ENCODE measurements at places on chromosomes 1 and 21.

GRCh38 chr21:36134803-36135390 is at the start of gene CBR3:
TSS of gene CBR3 (plus strand) at chr21:36135079. CDS start at chr21:36135193, 114 bp downstream.
- DNase-seq, result peak; percentile 30

GRCh38 chr1:44251989-44252671 is 38.9 kb downstream of the DMAP1 start:
- DNase-seq, result no peak

- DNase-seq, result no peak
Measured at GRCh38 chr1:17287130-17287776, 20.7 kb upstream of the PADI4 start.

DNA sequence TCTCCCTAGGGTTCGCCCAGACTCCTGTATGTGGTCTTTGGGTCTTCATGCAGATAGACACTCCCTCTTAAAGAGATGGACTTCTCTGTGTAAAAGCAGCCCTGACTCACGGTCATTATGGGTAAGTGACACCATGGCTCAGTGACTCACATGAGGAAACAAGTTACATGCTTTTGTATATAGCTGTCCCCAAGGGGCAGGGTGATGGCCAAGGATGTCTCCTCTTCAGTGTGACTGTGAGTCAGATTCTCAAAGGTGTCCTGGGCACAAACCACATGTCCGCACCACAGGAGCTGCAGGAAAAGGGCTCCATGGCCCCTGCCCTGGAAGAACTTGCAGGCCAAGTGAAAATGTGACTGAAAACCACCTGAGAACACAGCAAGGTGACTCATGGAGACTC is 380.4 kb downstream of the NPHP4 start:
- no peak for DNase-seq

- no peak for DNase-seq
Measured at GRCh38 chr21:35163411-35163810, 114.3 kb upstream of the RUNX1 start.

DNA sequence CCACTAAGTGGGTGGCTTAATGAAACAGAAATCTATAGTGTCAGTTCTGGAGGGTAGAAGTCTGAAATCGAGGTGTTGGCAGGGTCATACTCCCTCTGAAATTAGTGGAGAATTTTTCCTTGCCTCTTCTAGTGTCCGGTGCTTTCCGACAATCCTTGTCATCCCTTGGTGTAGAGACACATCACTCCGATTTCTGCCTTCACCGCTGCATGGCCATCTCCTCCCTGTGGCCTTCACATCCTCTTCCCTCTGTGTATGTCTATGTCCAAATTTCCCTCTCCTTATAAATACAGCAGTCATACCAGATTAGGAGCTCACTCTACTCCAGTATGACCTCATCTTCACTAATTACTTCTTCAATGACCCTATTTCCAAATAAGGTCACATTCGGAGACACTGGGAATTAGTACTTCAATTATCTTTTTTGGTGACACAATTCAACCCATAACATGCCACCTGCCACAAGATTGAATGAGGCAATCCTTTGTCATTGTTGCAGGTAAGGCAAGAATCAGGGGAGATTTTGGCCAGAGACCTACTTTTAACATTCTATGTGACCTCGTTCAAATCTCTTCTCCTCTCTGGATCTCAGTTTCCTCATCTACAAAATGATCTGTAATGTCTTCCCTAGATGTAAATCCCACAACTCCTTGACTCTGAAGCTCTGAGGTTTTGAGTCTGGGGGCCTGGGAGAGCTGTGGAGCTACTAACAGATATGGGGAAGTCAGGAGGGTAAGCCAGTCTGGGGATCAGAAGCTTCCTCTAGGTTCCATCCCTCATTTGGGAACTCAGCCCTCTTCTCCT is 16.1 kb downstream of the NAV1 start:
- DNase-seq, result no peak

GRCh38 chr1:15386164-15386749 is 23.4 kb upstream of the EFHD2 start:
- DNase-seq, result no peak

DNA sequence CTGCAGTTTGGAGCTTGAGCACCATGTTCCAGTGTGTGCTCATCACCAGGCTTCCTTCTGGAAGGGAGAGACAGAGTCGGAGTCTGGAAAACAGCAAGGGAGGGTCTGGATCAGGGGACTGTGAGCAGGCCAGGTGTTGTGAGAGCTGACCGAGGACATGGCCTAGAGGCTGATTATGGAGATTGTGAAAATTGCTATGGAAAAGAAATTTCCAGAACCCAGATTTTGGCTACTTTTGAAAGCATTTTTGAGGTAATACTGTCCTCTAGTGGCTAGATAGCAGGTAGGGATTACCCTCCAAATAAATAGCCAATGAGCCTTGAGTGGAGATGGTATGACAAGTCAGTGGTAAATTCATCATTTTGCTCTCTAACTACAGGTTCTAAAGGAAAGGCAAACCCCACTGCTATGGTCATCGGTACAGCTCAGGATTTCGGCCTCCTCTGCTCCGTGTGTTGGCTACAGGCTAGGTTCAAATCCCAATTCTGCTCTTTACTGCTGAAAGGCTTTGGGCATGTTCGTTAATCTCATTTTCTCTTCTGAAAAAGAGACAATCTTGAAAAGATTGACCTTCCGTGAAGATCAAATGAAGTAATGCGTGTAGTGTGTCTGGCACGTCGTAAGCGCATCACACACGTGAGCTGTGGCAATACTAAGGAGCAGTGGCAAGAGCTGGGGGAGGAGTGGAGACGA is 1.0 kb upstream of the HAO2 start:
- DNase-seq, result peak; percentile 8

DNA sequence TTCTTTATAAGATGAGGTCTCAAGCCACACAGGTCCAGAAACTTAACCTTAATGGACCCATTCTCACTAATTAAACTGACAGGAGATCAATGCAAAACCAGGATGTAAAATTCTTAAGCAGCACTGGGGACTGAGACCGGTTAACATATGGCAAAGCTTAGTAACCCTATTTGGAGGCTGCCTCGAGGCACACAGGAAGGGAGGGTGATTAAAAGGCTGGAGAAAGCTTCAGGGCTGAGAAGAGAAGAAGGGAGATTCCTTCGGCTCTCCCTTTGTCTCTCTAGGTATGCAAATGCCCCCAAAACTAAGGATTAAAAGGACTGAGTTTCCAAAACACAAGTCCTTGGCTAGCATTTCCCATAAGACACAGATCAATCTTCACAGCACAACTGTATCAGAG is 120.8 kb upstream of the DSCAM start:
- no peak for DNase-seq

GRCh38 chr1:84715342-84716019 is 25.2 kb upstream of the SSX2IP start:
- DNase-seq, result no peak

- no peak for DNase-seq
Measured at GRCh38 chr1:34165422-34165921, 442 bp upstream of the CSMD2 start.

DNA sequence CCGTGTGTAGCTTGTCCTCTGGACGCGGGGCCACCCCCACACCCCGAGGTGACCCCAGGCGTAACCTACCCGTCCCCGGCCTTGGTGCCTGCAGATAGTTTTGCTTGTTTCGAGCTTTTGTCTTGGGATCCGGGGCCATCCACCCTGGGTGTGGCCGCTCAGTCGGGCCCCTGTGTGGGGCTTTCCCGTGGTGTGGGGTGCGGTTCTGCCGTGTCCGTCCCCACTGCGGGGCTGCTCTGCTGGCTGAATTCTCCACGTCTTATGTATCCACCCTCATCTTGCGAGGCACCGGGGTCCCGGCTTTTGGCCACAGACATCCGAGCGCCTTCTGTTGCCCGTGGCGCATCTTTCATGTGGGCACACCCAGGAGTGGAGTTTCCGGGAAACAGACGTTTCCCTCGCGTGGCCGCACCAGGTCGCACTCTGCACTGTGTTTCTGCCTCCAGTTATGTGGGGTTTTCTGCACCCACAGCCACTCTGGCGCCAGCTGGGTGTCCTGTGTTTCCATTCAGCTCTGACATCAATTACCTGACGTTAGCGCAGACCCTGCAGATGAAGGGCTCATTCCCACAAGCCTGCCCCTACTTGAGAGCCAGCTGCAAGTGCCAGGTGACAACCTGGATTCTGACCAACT is 64.9 kb downstream of the PRKCZ start:
- no peak for DNase-seq

- DNase-seq, result no peak
Measured at GRCh38 chr21:39640754-39641153, 28.0 kb downstream of the B3GALT5 start.

Data from NCI-H460 (cell line).